ENCODE measurements at places on chromosomes 2 and 18.

- no peak for DNase-seq
These were observed 41.4 kb upstream of the MAPRE2 start for GRCh38 chr18:34999756-35000289.

DNA sequence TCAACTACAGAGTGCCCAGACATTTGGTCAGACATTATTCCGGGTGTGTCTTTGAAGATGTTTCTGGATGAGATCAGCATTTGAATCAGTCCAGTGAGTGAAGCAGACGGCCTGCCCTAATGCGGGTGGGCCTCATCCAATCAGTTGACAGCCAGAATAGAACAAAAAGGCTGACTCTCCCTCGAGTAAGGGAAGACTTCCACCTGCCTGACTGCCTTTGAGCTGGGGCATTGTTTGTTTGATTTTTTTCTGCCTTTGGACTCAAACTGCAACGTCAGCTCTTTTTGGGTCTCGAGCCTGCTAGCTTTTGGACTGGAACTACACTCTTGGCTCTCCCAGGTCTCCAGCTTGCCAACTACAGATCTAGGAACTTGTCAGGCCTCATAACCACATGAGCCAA is 111.7 kb upstream of the AGAP1 start:
- peak; percentile 83 for DNase-seq

DNA sequence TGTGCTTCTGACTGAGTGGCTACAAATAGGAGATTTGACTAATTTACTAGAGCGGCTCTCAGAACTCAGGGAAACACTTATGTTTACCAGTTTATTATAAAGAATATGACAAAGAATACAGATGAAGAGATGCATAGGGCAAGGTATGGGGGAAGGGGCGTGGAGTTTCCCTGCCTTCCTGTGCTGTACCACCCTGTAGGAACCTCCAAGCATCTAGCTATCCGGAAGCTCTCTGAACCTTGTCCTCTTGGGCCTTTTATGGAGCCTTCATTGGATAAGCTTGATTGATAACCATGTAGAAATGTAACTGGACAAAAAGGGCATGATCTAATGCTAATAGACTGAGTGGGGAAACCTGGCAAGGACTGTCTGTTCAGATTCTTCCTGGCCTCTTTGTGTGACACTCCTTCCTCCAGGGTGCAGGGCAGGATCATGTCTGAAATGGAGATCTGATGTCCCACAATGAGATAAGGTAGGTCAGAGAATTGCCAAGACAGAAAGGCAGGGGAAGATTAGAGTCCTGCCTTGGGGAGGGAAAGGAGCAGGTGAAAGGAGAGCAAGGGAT is 101.8 kb upstream of the NPAS2 start:
- DNase-seq = no peak

- DNase-seq = no peak
These were observed 179.7 kb downstream of the MREG start for GRCh38 chr2:215833531-215834162.

DNA sequence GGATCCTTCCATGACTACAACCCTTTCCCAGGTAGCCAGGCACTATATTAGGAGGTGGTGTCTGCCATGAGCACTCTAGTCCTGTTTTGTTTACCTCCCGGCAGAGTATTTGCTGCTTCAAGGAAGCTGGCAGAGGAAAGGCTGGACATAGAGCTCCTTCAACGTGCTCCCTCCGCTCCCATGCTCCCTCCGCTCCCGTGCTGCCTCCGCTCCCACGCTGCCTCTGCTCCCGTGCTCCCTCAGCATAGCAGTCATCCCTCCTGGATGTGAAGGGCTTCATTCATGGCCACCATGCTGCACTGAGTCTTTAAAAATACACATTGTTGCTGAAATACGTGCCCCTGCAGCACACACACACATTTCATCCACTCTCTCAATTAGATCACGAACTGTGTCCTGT is 181.9 kb upstream of the MYT1L start:
- DNase-seq = no peak

DNA sequence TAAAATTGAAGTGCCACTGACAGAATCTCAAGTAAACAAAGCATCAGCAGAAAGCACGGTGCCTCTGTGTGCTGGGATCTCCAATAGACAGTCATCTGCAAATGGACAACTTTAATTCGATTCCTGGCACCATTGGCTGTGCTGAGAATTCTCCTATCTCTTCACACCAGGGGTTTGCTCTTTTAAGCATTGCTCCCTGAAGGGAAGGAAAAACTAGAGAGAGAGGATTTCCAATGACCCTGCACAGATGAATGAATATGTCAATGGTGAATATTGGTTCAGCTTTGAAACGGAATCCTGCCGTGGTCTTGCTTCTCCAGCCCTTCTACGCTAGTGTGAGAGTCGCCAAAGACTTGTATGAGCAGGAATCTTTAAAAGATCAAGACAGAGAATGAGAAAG is 97.9 kb downstream of the FIGN start:
- no peak for DNase-seq

GRCh38 chr2:129441610-129442009 is 537.9 kb upstream of the RAB6C start:
- no peak for DNase-seq

DNA sequence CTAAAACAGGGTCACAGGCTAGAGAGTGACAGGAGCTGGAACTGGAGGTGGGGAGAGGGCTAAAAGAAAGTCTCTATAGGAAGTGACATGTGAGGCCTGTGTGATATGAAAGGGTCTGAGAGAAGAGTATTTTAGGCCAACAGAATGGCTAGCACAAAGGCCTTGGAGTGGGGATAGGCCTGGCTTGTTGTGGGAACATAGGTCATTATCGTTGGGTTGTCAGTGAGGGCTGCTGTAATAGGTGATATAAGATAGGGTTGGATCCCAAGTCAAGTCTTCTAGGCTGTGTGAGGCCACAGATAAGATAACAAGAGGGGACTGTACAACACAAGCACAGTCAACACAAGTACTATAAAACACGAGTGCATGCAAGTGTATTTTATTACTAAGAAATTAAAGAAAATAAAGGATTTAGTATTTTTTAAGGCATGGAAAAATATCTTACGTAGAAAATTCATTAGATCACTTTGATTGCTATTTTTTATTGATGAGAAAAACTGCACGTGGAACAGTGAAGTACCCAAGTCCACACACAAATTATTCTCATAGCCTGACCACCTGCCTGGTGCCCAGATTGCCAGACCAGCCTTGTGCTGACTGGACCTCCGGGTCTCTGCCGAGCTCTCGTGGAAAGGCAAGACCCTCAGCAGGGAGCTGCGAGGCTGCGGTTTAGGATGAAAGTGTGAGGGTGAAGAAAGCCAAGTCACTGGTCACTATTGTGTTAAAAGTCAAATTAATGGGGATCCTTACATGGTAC is 14.1 kb downstream of the LTBP1 start:
- DNase-seq = no peak

GRCh38 chr18:69889009-69889408 is 58.7 kb downstream of the CD226 start:
- DNase-seq = no peak

GRCh38 chr2:3242747-3243369 is 134.8 kb downstream of the EIPR1 start:
- DNase-seq = no peak

DNA sequence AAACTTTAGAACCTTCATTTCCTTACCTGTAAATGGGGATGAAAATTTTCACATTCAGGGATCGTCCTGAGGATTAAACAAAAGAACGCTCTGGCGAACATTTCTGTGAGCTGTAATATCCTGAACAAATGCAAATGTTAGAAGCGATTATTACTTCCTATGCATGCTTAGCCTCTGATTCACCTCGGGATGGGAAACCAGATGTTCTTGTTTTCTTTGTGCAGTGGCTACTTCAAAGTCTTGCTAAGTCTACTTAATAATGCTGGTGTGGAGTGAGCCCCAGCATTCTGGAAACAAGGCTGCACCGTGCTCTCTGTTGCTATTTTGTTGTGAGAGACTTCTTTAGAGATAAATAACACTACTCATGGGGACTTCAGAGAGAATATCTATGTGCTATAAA is 119.1 kb upstream of the PELI1 start:
- no peak for DNase-seq

GRCh38 chr18:68763083-68763482 is 34.8 kb upstream of the CCDC102B start:
- no peak for DNase-seq

- no peak for DNase-seq
These were observed 702.8 kb upstream of the LINC00305 start for GRCh38 chr18:64851726-64852125.

GRCh38 chr2:46332686-46333281 is 35.6 kb downstream of the EPAS1 start:
- no peak for DNase-seq

GRCh38 chr18:48771641-48772375 is 179.0 kb downstream of the SMAD7 start:
- DNase-seq = no peak

DNA sequence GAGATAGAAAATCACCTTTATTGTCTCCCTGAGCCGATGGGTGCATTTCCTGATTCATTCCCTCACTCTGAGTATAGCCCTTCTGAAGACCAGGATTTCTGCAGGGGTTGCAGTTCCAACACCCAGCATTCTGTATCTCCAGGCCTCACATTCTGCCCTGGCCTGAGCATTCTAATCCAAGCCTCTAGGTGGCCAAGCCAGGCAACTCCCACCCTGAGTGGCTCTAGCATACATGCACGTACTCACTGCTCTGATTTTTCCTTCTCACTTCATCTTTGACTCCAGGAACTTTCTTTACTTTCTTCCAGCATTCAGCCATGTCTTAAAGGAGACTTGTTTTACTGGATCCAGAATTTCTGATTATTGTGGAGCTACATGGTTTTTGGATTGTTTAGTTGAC is 100.7 kb upstream of the STK39 start:
- peak; percentile 39 for DNase-seq

DNA sequence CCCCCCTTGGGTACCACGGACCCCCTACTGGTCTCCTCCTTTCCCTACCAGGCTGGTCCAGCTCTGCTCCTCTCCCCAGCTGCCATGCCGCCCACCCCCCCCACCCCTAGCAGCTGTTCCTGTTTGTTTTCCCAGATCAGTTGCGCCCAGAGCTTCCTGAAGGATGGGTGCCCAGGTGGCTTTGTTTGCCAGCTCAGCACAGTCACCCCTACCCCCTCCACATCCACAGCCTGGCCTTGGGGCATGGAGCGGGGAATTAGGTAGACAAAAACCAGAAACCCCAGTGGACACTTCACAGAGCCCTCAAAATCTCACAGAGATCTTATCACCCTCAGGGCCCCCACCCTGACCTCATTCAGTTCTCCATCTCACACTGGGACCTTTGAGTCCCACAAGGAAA is 3.7 kb upstream of the CRYBA2 start:
- DNase-seq = no peak

GRCh38 chr2:200219309-200220113 is 87.0 kb upstream of the SPATS2L start:
- peak; percentile 5 for DNase-seq

- no peak for DNase-seq
These were observed 8.2 kb upstream of the RNU2-63P start for GRCh38 chr2:88024509-88024908.

DNA sequence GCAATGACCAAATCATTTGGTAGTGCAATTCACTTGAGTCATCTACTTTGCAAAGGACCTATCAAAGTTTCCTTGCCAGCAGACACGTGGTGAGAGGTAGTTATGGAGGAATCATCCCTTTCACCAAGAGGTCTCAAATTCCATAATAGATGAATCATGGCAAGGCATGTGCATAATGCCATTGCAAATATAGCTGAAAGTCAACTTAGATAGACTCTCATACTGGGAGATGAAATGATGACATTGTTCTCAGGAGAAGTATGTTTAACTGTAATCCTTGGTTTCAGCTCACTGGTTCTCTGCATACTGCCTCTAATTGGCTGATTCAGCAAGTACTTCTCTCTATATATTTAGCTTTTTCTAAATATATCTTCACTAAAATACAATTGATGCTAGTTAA is 57.2 kb downstream of the CALCRL start:
- DNase-seq = no peak

DNA sequence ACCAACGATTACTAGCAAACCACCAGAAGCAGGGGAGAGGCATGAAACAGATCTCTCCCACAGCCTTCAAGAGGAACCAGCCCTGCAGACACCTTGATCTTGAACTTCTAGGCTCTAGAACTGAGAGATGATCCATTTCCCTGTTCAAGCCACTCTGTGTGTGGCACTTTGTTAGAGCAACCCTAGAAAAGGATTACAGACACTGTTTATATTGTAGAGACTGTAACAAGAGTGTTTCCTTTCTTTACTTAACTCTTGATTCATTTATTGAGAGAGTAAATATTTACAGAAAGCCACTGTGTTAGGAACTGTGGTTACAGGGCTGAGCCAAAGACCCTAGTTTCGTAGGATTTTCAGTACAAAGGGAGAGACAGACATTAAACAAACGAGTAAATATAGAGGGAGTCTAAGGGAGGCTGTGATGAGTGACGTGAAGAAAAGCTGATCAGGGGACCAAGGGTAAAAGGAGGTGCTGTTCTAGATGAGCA is 10.9 kb downstream of the CCDC68 start:
- DNase-seq = no peak

GRCh38 chr18:13051159-13051558 is 60.0 kb downstream of the CEP192 start:
- DNase-seq = no peak

GRCh38 chr18:13522861-13523660 is 203.3 kb downstream of the FAM210A start:
- DNase-seq = no peak

GRCh38 chr2:36572719-36573059 is 25.3 kb downstream of the FEZ2 start:
- no peak for DNase-seq

- DNase-seq = no peak
These were observed 58.4 kb upstream of the NT5C1B start for GRCh38 chr2:18647731-18648130.

GRCh38 chr2:123359636-123360035 is 665.5 kb upstream of the CNTNAP5 start:
- DNase-seq = no peak

DNA sequence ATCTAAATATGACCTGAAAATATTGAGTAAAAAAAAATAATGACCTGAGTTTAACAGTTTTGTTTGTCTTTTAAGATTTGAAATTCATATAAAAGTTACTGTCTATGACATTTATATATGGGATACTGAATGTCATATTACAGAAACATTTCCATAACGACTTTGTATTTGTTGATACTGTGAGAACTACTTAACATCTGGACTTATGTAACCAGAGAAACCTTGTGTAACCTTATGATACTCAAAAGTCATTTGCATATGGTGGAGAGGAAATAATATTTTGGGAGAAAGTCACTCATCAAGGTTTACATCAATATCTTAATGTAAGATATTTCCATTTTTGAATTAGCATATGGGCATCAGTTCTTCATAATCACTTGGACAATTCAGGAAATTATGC is 12.6 kb downstream of the MFSD6 start:
- DNase-seq = no peak

- DNase-seq = no peak
These were observed 1.3 kb downstream of the CDCA7 start for GRCh38 chr2:173355866-173356508.
